ENCODE measurements at places on chromosomes 4 and X.

- DNase-seq = no peak
Observed at GRCh38 chr4:129978315-129978714, 882.4 kb downstream of the C4orf33 start.

DNA sequence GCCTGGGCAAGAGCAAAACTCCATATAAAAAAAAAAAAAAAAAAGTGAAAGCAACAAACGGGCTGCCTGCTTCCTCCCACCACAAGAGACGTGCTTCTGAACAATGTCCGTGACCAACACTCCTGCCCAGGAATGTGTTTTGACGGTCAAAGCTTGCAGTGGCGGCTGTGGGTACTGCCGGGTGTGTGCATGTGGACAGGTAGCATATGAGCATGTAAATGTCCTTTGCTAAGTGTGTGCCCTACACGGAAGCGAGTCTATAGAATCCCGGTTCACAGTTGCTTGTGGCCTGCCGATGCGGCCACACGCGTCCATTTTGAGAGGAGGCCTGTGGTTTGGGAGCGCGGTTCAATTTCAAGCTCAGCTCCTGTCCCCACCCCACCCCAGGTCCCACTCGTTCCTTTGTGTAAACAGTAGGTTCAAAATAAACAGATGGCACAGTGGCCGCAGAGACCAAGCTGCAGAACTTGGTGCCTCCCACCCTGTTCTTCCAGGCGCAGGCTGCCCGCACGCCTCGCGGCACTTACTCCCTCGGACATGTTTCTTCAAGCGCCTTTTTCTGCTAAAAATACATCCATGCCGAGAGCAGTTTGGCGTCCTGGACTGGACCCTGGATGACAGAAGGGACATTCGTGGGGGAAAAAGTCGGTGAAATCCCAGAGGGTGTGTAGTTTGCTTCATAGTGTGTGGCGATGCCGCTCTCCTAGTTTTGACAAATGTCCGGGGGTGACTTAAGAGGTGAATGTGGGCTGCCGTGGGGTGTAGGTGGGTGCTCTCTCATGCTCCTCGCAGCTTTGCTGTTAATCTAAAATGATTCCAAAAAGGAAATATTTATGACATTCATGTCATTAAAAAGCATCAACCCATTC, 11.5 kb upstream of the NKX1-1 start:
- no peak for DNase-seq

- no peak for DNase-seq
Observed at GRCh38 chr4:77177199-77177598, 20.2 kb downstream of the CCNG2 start.

DNA sequence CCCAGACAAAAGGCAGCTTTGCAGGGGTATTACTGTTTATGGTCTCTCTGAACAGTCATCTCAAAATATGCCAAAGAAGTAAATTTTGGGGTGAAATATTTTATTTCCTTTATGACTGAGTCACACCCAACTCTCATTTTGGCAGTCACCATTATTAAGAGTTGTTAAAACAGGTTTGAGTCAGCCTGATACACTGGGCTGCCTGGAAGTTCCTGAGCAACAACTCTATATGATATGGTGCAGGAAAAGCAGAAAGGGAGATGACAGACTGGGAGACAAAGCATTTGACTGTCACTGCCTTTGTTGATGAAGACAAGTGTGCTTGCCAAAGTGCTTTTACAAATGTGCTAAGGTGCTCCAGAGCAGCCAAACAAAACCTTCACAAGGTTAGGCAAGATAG, 1263.5 kb downstream of the PCDH7 start:
- DNase-seq = no peak

DNA sequence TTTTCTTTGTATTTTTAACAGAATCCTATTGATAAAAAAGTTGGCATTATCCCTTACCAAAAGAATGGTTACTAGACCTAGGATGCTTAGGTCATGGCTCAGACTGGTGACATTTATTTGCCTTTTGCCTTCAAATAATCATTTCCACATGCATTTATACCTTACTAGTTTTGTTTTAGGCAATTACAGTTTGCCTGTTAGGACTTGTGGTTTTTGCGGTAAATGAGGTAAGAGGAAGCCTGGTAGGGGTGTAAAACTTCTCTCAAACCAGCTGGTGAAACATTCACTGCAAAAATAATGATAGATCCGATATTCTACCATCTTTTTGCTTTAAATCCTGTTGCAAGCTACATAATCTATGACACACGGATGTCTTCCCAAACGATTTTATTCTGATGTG, 12.1 kb downstream of the LAMP2 start:
- peak; percentile 69 for DNase-seq

DNA sequence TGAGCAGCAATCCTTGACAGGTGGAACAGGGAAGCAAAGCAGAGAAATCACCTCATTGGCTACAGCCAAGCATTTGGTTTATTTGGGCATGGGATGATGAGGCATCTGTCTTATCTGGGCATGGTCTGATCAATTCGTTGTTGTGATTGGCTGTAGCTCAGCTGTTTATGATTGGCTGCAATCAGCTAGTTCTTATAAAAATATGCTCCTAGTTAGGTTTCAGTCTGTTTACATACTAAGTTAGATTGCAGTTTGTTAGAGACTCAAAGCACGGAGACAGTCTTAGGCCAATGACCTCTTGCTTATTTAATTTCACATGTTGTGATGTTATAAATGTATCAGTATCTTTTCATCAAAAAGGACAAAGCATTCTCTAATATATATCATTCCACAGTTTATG, 312.0 kb downstream of the PDGFC start:
- no peak for DNase-seq

GRCh38 chr4:21856754-21857153, 91.8 kb downstream of the KCNIP4 start:
- no peak for DNase-seq

DNA sequence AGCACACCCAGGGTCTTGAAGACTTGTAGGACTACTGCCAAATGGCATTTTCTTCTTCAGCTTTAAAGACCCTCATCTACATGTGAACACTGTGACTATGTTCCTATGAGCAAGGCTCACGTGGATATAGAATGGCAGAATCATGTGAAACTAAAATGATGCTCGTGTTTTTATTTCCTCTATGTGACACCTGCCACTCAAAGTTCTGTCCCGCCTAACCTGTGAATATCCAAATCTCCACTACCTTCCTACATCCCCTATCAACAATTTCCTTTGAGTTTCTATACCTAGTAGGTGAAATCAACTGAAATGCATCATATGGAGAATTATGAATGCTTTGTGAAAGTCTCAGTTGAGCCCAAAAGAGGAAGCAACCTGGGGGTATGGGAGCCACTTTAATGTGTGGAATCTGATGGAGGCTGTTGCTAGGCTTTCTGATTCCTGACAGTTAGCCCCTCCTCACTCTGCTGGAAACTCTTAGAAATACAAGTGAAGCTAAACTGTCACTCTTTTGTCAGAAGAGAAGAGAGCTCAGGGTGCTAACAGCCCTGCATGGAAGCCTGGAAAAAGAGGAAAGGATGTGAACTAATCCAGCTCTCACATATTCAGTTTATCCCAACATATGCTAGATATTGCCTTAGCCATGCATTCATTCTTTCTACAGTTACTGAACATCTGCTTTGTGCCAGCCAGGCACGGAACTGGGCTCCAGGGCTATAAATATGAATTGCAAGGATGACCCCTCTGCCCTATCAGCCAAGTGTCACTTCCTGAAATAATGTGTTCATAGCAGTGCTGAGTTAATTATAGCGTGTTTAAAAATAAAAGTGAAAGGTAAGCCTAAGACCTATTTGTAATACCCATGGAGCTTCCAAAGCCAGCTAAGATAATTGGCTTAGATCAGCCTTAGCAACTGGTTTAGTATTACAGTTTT, 11.0 kb downstream of the LHFPL1 start:
- DNase-seq = no peak

DNA sequence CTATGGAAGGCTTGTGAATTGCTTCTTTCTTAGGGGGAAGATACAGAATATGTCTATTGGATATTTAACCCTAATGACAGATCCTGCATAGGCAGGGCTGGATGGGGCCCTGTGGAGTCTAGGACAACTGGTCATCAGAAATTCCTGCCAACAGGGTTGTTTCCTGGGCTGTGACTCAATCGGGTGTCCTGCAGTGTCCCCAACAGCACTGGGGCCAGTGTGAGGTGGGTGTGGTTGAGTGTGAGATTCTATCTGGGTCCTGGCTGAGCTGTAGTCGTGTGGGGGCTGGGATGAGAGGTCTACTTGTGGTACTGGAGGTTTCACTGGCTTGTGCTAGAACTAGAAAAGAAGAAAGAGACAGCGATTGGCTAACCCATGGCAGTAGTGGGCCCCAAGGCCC, 87.3 kb upstream of the WDR1 start:
- DNase-seq = no peak

GRCh38 chrX:142214081-142214480, 9.0 kb upstream of the MAGEC2 start:
- no peak for DNase-seq

DNA sequence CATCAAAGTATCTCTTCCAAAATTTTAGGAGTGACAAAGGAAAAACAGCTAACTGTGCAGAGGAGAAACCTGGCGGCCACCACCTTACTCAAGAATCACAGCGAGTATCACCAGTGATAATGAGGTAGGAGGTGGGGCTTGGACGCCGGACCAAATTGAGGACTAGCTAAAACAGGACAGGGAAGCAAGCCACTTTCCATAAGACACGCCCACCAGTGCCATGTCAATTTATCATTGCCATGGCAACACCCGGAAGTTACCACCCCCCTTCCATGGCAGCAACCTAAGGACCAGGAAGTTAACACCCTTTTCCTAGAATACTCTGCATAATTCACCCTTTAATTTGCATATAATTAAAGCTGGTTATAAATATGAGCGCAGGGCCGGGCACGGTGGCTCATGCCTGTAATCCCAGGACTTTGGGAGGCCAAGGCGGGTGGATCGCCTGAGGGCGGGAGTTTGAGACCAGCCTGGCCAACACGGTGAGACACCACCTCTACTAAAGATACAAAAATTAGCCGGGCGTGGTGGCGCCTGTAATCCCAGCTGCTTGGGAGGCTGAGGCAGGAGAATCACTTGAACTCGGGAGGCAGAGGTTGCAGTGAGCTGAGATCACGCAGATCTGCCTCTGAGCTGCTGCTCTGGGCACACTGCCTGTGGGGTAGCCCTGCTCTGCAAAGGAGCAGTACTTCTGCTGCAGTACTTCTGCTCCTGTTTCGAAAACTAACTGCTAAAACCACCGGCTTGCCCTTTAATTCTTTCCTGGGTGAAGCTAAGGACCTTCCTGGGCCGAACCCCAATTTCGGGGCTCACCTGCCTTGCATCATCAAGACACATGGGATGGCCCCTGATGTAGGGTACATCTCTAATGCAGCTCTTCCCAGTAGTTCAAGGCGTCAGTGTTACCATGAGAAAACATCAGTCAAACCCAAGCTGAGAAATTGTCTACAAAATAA, 116.7 kb downstream of the HMX1 start:
- DNase-seq = no peak

- DNase-seq = no peak
Observed at GRCh38 chr4:86757468-86757867, 91.7 kb downstream of the SLC10A6 start.
